Stimulated activated CD8-positive, alpha-beta memory T cell treated with anti-CD3 and anti-CD28 coated beads, Interleukin-4, amount 100 ng/mL, for 1 hour (primary cell): ENCODE measurements at places on chromosomes 13 and 19.
A peak's percentile ranks its signal among the peaks of the same experiment; 100 is the strongest.

DNA sequence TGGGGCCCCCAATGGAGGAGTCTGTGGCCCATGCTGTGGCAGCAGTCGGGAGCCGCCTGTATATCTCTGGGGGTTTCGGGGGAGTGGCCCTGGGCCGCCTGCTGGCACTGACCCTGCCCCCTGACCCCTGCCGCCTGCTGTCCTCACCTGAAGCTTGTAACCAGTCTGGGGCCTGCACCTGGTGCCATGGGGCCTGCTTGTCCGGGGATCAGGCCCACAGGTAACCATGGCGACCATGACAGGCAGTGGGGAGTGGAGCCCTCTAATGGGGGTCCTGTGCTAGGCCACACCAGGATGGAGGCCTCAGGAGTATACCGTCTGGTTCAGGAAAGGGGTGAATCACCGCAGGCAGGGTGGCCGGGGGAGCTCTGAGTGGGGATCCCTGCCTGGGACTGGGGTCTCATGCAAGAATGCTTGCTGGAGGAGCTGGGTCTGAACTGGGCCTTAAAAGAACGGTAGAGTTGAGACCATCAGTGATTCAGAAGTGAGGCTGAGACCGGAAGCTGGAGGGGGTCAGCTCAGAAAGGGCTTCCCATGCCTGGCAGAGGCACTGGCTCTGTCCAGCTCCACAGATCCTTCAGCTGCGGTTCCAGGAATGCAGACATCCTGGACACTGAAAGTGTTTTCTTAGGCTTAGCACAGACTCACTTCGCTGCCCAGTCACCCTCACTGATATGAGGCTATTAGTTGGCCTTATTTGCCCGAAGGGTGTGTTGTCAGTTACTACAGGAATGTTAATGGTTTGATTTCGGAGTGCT, 29.1 kb downstream of the CNFN start:
- no peak for DNase-seq

GRCh38 chr19:49624967-49625910, 14.7 kb downstream of the RRAS start:
- DNase-seq, result no peak

DNA sequence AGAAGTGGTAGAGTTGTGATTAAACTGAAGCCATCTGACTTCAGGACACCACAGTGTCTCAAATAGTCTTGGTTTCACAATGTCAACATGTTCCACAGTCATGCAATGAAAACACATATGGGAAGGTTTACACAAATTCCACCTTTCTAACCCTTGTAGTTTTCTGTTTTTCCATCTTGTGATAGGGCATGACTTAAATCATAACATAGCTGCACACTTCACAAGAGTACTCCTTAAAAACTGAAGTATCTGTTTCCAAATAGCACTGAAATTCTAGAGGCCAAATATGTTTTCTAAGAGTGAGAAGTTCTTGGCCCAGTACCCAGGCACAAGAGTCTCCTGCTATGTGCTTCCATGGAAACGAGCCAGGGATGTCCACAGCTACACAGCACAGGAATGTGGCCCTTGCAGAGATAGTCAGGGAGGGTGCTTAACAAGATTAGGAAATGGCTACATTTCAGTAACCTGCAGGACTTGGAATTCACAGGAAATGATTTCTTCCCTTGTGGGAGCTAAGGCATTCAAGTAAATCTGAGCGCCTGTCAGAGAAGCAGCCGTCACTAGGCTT, 269.1 kb downstream of the NDFIP2 start:
- DNase-seq, result no peak

DNA sequence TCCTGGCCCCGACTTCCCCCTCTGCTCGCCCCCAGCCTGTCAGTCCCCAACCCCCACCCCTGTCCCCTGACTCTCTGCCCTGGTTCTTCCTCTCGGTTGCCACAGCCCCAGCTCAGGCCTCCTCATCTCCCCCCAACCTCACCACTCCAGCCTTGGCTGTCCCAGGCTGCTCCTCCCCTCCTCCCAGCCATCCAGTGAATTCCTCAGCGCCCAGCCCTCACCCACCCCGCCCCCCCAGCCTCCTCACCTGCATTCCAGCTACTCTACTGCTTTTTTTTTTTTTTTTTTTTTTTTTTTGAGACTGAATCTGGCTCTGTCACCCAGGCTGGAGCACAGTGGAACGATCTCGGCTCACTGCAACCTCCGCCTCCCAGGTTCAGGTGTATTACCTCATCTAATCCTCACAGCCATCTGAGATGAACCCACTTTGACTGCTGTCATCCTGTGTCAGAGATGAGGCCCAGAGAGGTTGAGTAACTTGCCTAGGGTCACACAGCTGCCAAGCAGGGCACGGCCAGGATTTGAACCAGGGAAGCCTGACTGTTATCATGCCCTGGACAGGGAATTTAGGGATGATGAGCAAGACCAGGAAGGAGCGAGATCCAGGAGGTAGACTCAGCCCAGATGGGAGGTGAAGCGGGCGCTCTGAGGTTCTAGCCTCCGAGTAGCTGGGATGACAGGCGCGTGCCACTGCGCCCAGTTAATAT, 2.6 kb downstream of the SULT2B1 start:
- DNase-seq, result no peak

GRCh38 chr19:6267552-6268381, 12.0 kb downstream of the MLLT1 start:
- no peak for DNase-seq

- no peak for DNase-seq
These were observed 29.4 kb downstream of the ZNRF4 start for GRCh38 chr19:5484398-5485285.

DNA sequence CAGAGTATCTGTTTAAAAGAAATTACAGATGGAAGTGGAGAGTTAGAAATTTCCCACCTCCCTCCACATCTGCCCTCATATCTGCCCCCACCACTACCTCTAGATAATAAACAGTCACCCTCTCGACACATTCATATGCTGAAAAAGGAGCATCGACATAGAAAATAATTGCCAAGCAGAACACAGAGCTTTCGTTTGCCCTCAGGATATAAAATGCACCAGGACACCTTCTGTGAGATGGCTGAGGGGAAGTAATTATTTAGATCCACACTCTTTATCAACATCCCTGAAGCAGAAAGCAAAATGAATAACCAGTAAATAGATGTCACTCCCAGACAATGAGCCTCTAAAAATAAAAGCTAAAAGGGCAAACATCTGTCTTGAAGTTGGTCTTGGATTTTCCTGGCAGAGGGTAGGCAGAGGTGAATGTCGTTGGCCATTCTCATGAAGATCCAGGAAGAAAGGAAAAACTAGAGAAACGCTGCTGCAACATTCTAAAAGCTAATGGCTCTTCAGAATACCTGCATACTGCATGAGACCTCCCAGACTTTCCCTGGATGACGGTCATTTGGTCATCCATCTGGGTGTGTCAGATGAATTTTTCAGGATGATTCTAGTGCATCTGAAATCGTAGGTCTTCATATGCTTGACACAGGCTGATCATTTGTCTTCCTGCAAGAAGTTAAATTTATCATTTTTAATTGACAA, 527.5 kb downstream of the RFC3 start:
- no peak for DNase-seq

DNA sequence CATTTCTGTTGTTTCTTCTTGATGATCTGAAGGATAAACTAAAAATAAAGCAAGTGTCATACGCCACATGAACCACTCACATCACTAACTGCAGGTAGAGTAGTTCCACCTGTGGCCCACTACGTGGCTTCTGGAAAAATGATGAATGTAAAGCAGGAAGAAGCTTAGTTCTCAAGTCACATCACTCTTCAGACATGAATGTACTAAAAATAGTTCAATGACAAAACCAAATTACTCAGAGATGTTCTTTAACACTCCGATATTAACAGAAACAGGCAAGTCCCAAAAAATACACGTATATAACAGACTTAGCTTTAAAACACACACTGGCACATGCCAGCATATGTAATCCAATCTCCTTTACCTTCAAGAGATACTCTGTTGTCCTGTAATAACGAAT, 21.6 kb downstream of the RAB20 start:
- DNase-seq, result no peak

DNA sequence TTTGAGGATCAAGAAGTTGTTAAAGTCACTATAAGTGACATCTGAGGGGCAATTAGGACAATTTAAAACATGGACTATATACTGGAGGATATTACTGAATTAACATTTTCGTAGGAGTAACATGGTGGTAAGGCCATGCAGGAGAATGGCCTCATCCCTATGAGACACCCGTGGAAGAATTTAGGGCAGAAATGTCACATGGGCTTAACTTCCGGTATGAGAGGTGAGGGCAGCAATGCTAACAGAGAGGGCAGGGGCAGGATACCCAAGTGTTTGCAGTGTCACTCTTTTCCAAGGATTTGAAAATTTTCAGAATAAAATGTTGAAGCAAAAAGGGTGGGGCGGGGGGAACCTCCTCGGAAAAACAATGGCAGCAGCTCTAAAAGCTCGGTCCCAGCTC, 23.6 kb downstream of the RANBP3 start:
- DNase-seq, result no peak

- DNase-seq, result no peak
These were observed 10.9 kb downstream of the APOC1 start for GRCh38 chr19:44925114-44925891.

DNA sequence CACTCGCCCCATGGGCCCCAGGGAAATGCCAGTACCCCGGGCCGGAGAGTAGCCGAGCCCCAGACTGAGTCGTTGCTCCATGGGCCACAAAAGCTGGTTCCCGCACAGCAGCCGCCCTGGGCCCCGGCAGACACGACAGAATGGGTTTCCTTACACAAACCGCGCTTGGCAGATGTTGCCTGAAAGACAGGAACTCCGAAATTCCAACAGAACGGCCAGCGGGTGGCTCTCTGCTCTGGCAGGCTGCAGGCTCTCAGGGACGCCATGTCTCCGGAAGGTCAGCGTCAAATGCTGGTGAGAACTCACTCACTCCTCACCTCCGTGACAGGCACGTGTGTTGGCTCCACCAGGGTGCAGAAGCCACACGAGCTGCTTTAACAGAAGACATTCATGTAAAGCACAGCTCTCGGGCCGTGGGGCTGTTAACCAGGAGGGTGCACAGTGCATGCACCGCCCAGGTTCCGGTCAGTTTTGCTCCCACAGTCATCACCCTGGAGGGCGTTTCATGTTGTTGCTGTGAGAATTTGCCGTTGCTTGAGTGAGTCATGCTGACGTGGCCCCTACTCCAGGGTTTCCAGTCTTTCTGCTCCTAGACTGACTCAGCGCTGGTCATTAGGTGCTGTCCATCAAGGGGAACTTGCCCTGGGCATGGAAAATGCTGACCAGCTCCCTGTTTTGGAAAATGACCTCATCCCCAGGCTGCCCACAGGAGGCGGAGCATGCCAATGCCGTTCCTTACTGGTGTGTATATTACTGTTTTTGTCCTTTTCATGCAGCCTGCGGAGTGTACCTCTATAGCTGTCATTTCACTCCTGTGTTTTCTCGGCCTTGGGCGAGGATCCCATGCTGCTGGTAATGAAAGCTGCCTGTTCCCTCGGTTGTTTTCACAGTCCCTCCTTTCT, 44.8 kb downstream of the ANKRD10 start:
- no peak for DNase-seq

- peak; percentile 3 for DNase-seq
These were observed 240.3 kb downstream of the LMO7 start for GRCh38 chr13:75876142-75877050.

DNA sequence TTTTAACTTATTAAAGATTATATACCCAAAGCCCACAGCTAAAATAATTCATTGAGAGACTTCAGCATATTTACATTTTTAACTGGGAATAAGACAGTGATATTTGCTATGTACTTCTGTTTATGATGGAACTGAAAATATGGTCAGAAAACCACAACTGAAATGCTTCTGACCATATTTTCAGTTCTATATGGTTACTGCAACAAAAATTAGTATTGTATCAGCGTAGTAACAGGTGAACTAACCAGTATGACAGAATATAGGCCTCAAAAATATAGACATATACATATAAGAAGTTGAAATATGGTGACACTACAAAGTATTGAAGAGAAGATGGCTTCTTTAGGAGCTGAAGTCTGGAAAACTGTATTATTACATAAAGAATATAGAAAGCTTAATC, 857.4 kb downstream of the OLFM4 start:
- no peak for DNase-seq

DNA sequence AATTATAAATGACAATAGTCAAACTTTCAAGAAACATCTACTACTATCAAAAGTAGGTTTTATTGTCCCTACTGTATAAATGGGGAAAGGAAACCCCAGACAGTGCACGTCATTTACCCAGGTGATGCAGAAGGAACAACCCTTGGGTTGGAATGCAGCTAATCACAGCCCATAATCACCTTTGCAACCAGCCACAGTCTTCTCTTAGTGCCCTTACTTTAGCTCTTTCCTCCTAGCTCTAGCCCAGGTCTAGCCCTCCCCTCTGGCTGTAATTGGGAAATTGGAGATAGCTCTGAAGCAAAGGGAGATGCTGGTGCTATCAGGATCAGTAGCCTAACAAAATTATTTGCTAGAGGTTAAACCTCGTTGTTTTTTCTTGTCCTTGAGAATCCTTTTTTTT, 25.5 kb upstream of the TSC22D1 start:
- DNase-seq, result no peak

GRCh38 chr19:16897856-16898161, 9.0 kb downstream of the F2RL3 start:
- no peak for DNase-seq

DNA sequence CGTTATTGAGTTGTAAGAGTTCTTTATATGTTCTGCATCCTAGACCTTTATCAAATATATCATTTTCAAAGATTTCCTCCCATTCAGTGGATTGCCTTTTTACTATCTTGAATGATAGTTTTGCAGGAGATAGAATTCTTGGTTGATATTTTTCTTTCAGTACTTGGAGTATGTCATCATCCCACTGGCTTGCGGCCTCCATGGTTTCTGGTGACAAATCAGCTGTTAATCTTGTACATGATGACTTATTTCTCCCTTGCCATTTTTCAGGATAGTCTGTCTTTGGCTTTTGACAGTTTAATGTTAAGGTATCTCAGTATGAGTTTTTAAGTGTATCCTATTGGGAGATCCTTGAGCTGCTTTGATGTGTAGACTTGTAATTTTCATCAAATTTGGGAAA, 8.5 kb downstream of the ZNF557 start:
- DNase-seq, result no peak

- DNase-seq, result no peak
These were observed 151.6 kb downstream of the ZNF536 start for GRCh38 chr19:30523791-30524190.

DNA sequence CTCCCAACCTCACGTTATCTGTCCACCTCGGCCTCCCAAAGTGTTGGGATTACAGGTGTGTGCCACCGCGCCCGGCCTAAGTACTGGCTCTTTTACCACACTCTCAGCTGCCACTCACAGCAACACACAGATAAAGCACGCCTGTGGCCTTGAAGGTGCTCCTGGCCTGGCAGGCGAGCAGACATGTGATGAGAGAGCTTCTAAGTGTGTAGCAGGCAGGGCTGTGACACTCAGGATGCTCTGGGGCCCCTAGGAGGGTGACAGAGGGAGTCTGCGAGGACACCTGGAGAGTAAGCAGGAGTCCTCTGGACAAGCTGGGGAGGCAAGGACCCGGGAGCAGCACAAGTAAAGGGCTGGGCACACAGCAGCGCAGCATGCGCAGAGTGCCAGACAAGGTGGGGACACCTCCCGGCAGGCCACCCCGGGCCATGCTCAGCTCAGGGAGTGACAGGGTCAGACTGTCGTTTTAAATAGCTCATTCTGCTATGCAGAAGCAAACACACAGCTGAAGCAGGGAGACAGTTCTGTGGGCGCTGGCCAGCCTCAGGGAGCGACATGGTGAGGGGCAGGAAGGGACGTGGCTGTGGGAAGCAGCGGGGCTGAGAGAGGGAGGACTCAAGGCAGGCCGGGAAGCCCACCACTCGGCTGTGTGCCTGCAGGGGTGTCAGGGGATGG, 26.5 kb downstream of the MED26 start:
- no peak for DNase-seq
